8988T (cell line): ENCODE measurements at places on chromosomes 7 and 10.
A peak's percentile ranks its signal among the peaks of the same experiment; 100 is the strongest.

GRCh38 chr7:67878808-67879207 lies 882.2 kb downstream of the TYW1 start:
- no peak for DNase-seq

DNA sequence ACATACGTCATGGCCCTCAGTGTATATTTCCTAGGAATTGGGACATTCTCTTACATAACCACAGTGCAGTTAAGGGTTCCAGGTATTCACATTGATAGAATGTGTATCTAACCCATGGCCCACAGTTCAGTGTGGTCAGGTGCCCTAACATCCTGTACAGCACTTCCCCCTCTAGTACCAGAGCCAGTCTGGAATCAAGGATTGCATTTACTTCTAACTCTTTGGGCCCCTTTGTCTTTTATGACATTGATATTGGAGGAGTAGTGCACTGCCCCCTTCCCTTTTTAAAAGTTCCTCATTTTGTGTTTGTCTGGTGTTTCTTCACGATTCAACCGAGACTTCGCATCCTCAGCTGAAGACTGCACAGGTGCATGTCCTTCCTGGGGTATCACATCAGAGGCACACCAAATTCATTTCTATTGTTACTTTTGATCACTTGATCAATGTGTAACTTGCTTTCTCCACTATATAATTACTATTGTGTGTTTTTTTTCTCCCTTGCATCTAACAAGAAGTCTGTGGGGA lies 22.4 kb upstream of the NPFFR1 start:
- no peak for DNase-seq

GRCh38 chr7:36387435-36388231 lies 2.0 kb upstream of the ANLN start:
- no peak for DNase-seq

GRCh38 chr7:44647981-44648714 lies 41.7 kb downstream of the OGDH start:
- no peak for DNase-seq

DNA sequence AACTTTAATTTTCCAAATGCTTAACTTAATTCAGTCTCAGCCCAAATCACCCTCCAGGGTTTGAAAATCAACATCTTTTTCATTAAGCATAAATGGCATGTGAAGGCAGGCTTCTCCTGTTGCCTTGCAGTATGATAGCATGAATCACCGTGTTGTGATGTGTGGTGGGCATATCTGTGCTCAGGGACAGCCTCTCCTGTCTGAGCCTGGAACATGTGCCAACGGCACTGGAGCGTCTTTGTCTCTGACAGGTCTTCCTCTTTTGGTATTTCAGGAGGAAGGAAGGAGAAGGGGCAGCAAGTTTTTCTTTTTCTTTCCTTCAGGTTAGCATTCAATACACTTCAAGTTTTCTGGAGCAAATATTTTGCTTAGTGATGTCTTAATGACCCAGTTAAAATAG lies 57.6 kb downstream of the LRGUK start:
- DNase-seq: no peak

DNA sequence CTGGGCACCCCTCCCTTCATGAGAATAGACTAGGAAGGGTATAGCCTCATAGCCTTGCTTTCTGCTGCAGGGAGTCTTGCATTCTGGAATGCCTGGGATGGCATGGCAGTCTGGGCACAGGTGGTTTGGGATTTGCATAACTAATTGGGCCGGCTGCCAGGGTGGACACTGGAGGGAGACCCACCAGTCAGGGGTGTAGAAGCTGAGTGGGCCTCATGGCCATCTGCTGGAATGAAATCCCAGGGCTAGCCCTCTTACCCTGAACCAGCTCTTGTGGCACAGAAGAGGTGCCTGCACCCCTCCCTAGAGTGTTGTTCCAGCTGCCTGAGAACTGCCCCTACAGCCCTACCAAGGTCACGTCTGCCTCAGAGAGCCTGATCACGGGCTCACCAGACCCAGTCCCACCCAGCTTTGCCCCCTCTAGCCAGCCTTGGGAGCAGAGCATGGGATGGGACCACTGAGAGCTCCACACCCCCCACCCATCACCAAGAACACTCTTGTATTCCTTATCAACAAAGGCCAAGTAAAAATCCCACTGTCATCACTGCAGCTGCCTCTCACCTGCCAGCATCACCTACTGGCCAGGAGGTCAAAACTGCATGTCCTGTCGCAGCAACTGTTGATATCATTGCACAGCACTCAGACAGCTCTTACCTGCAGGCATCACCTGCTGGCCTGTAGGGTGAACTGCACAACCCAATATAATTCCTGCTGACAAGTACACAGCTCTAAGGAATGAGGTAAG lies 148.9 kb downstream of the ZEB1 start:
- DNase-seq: peak; percentile 14

GRCh38 chr10:37865957-37866803 lies 8.8 kb upstream of the ZNF248 start:
- DNase-seq: no peak

DNA sequence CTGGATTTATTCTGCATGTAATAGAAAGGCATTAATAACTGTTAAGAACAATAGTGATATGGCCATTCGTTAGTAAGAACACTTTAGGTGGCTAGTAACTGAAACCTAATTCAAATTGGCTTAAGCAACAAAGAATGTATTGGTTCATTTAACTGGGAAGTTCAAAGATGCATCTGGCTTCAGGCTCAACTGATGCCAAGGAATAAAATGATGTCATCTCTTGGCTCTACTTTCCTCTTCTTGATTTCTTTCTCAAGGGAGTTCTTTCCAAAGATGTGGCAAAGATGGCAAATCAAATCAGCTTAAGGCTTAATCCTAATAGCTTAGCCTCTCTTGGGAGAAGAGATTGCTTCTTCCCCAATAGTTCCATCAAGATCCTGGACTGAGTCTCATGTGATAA lies 51.6 kb downstream of the PIK3CG start:
- no peak for DNase-seq

GRCh38 chr10:34153663-34154382 lies 661.3 kb downstream of the PARD3 start:
- no peak for DNase-seq

DNA sequence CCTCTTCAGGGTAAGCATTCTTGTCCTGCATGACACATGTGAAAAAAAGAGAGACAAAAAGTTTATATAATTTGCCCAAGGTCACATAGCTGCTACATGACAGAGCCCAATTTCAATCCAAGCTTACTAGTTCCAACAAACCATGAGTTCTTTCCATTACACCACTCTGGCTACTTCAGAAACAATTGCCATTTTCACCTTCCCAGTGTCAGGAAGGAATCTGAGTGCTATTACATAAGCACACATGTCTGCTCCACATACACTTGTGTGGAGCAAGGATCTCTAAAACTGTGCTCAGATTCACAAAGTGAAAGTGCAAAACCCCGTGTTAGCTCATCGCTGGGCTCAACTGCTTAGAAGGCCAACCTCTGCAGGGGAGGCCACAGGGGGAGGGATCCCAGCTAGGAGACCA lies 356.2 kb upstream of the NFE2L3 start:
- no peak for DNase-seq

DNA sequence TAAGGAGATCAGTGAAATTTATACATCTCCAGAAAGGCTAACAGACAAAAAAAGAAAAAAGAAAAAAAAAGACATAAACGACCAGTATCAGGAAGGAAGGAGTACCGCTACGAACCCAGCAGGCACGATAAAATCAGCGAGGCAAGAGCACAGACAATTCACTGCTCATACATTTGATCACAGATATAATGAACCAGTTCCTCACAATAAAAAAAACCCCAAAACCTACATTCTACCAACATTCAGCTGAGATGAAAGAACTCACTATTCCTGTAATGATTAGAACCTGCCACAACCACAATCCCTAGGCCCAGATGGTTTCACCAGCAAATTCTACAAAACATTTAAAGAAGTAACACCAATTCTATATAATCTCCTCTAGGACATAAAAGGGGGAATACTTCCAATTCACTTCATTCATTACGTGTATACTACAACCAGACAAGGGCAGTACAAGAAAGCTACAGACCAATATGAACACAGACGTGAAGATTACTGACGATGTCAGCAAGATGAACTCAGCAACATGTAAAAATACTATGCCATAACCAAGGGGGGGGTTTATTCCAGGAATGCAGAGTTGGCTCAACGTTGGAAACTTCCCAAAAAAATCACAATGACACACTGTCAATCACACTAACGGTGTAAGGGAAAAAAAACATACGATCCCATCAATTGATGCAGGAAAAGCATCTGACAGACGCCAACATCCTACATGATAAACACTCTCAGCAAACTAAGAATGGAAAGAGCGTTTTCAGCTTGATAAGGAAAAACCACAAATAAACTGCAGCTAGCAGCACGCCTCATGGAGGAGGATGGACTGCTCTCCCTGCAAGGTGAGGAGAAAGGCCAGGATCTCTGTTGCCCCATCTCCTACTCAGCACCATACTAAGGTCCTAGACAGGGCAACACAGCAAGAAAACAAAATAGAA lies 256.2 kb downstream of the ELFN1 start:
- no peak for DNase-seq

DNA sequence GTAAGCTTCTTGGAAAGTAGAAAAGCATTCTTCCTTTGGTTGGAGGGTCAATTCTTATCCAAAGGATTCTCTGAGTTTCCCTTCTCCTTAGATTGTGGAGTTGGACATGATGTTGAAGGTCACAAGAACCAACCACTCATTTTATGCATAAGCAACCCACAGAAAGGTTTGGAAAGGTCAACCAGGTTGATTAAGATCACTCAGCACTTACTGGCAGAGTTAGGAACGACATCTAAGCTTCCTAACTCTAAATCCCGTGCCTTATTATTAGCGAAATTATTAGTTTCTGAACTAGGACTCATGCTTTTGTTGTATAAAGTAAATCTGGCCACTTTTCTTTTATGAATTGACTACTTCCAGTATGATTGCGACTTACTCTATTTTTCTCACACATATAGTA lies 137.0 kb upstream of the MINDY3 start:
- no peak for DNase-seq
